ENCODE measurements at places on chromosomes 2 and 18.

DNA sequence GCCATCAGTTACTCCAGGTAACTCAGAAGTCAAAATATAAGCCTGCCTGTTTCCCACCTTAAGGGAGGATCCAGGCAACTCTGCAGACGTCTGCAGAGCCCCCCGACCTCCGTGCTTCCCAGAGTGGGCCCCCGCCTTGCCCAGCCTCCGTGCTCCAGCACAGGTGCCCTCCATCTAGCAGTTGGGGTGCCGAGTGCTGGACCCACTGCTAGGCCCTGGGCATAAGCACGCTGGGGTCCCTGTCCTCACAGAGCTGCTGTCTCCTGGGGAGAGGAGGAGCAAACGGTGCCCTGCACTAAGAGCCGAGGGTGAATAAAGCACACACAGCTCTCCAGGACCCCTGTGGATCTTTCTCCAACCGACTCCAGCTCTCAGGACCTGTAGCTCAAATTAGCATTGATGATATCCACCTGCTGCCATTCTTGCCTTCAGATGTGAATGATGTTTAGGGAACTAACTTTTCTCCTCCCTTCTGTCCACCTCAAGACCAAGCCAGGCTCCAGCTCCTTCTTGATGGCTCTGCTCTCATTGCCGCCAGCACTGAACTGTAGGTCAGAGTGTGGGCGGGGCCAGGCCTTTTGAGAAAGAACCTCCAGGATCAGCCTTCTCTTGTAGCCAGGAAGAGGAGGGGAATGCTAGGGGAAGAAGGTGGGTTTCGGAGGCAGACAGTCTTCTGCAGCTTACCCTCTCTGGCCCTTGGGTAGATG, 121.2 kb downstream of the SMAD7 start:
- DNase-seq: no peak

DNA sequence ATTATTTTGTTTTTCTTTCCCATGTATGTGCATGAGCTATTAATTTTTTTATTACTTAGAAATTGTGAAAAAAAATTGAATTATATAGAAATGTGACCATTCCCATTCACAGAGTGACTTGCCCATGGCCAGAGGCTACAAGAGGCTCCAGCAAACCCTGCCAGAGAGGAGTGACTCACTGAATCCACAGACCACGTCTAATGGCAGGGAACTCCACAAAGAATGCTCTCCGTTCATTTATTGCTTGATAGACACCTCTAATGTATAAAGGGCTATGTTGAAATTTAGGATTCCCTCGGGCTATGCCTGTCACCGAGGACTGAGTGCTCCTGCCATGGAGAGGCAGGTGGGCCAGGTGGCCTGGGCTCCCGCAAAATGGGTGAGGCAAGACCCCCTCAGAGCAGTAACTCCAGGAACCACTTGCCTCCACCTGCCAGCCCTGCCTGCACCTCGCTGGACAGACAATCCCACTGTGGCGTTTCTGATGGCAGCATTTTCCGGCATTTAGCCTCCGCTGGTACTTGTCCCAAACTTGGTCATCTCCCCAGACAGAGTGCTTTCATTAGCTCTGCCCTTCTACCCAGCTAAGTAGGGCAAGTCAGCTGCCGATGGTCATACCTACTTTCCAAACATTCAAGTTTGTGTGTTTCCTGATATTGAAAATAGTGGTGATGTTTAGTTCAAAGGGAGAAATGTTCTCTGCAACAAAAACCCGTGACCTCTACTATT, 200.3 kb downstream of the PRKCE start:
- DNase-seq: no peak

GRCh38 chr2:203586206-203586605, 51.1 kb upstream of the RAPH1 start:
- DNase-seq: no peak

DNA sequence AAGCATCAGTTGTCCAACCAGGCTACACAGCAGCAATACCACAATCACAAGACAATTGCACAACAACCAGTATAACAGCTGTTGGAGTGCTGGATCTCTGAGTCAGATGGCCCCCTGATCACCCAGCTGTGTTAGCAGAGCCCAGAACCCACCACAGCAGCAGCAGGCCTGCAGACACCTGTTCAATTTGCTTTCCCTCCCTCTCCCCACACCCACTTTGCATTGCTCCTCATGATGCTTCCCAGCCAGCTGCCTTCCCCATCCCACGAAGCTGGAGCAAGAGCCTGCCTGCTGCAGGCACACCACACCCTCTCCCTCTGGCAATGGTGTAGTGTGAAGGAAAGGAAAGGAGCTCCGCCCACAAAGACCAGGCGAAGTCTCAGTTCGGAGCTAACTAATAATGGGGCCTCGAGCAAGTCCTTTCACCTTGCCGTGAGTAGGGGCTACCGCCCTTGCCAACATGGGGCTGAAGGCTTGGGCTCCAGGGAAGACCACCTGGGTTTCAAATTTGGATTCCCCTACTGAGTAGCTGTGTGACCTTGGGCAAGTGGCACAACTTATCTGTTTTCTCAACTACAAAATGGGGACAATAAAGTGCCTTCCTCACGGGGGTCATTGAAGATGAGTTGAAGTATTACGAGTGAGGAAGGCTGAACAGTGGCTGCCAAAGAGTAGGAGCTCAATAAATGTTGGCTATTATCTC, 19.4 kb upstream of the ZBTB7C start:
- DNase-seq: no peak

- no peak for DNase-seq
Measured at GRCh38 chr2:180360283-180360618, 353.2 kb upstream of the CWC22 start.

GRCh38 chr2:85811180-85812093, 57.6 kb downstream of the ATOH8 start:
- DNase-seq: no peak

DNA sequence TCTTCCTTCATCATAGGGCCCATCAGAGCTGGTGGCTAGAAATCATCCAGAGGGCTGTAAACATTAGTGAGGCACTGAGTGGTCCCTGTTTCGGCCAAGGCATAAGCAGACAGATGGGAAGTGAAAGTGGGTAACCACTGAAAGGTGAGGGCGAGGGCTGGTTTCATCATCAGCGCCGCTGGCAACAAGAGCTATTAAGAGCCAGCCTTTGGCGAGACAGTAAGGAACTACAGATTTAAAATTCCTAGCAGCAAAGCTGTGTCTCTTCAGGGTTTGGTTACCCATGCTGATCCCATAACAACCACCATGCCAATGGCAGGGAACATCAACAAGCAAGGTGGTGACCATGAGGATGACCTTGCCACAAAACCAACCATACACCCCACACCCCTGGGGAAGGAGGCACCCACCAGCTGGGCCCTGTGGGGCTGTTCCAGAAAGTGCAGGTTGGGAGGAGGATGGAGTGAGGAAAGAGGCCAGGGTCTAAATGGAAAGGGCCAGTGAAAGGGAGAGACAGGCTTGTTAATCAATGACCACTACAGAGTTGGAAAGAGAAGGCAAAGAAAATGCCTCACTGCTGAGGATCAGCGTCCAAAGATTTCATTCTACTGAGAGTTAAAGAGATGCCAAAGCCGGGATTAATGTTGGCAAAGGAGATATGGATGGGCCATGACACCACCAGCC, 9.0 kb upstream of the SLC20A1 start:
- DNase-seq: no peak

- DNase-seq: no peak
Measured at GRCh38 chr18:74377776-74378175, 62.1 kb downstream of the C18orf63 start.

- no peak for DNase-seq
Measured at GRCh38 chr2:65018141-65018582, 29.0 kb downstream of the SLC1A4 start.

GRCh38 chr2:74146929-74147726, 584 bp downstream of the BOLA3 start:
- DNase-seq: no peak

DNA sequence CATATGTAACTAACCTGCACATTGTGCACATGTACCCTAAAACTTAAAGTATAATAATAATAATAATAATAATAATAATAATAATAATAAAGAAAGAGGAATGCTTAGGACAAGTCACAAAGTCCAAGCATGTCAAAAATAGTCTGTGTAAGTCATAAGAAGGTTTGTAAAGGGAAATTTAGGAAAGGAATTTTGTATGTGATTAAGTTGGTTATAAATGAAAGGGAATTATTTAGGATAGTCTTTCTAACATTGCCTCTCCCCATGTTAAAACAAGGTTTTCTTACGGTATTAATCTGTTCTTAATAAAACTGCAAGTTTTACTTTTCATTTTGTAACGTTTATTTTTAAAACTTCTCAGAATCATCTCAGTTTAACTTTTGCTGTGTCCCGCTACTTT, 62.8 kb downstream of the SESTD1 start:
- DNase-seq: no peak

DNA sequence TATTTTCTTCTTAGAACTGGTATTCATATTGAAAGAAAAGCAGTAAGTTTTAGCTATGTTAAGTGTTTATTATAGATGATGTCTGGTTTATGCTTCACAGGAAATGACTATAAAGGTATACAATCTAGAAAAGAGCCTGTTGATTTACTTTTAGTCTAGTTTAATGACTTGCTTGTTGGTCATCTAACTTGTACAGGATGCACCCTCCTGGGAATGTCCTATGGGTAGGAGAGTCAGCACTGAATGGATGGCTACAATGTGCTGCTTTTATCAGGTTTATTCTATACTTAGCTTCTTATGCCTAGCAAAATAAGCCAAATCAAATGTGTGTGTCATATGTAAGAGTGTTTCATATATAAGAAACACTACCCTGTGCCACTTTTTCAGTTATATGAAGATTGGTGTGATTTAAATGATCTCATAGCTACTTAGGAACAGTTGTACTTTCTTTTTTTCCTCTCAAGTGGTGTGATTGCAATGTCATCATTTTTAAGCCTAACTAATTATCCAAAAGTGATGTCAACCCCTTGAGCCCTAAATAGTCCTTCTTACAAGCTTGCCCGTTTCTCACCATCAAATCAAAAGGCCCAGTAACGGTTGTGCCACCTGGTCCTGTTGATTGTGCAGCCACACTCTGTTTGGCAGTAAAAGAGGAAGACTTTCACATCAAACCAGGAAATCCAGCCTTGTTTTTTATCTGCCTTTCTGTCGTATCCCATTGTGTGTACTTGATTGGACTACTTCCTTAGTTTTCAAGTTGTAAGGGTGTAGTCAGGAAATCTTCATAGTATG, 176.0 kb downstream of the DIS3L2 start:
- no peak for DNase-seq

GRCh38 chr2:61165946-61166345, 4.0 kb downstream of the C2orf74 start:
- DNase-seq: no peak

DNA sequence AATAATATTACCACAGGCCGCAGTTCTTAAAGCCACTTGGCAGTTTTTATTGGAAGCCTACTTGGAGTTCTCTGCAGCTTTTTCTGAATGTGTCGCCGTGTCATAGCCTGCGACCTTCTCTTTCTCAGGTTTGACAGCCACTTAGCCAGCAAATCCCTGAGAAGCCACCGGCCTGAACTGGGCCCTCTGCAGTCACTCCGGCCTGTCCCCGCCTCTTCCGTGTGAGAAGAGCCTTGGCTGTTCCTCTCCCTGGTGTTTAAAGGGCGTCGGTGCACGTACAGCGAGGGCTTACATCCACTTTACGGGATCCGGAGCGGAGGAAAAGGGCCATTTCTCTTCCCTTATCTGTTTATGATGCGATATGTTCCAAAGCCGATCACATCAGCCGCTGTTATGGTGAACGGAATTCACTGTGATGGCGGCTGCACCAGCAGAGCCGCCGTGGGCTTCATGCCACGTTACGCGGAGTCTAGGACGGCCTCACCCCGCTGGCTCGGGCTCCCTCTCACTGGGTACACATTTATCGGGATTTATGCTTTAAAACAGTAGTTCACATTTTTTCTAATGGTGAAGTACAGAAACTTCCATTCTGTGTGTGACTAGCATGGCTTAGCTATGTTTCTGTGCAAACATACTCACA, 66.8 kb downstream of the GBX2 start:
- no peak for DNase-seq

DNA sequence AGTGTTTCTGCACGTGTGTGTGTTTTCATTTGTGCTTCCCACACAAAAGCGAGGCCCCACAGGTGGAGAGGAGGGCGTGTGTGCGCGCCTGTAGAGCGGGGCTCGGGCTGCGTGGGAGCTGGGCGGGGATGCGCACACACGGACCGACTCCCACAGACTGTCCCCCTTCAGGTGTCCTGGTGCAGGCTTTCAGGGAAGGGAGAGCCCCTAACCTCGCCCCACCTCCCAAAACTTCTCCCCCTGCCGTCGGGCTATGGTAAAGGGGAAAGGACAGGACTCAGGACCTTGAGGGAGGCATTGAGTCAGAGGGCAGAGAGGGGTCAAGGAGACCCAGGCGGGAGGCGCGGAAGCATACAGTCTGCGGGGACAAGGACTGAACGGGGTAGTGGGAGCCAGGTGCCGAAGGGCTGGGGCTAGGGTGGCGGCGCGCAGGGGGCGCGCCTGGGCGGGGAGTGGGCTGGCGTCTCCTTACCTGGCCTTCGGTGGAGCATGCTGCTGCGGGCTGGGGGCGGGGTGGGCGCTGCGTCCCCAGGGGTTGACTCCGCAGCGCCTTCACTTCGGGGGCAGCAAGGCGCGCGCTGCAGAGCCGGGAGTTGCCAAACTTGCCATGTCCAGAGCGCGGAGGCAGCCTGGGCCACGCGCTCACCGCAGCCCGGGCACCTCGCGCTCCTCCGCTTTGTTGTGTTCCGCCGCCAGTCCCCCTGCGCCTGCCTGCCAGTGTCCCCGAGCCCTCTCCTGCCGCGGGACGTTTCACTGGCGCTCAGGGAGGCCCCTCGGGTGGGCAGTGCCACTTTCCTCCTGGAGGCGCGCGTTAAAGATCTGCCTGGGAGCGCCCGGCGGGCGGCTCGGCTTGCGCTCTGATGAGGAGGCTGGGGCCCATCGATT, 302.0 kb downstream of the NCKAP5 start:
- no peak for DNase-seq

DNA sequence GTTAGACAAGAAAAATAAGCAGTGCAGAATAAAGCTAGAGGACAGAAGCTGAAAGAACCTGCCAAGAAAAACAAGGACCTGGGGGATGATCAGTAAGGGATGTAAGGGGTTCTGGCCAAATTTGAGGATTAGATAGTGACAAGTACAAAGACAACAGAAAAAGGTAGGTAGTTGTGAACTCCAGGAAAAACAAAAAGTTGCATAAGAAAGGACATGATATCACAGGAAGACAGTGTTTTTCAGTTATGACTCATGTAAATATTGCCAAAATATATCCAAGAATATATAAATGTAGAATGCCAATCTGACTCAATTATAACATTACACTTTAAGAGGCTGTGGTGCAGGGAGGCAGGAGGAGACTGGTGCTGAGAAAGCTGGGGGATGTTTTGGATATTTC, 209.8 kb upstream of the SH3BP4 start:
- no peak for DNase-seq

DNA sequence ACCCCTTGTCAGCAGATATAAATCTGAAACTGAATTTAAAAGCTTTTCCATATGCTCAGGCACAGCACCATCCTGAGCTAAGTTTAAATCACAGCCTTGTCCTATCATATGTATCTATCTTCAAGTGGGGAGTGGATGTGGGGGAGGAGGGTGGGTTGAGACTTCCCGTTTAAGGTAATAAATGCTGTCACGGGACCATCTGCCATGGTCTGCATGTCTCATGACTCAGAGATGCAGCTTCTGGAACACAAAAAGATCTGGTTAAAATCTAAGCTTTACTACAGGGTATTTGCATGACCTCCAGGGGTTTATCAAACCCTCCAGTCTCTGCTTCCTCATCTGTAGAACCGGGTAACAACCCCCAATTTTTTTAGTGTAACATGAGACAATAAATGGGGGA, 377.7 kb upstream of the ST6GAL2 start:
- no peak for DNase-seq

GRCh38 chr2:46283693-46284092, 13.5 kb upstream of the EPAS1 start:
- DNase-seq: no peak

- no peak for DNase-seq
Measured at GRCh38 chr18:25814841-25815458, 275.5 kb downstream of the SS18 start.

GRCh38 chr2:237359518-237359840, 54.5 kb downstream of the COL6A3 start:
- no peak for DNase-seq

All from brain pericyte (primary cell).